Right atrium auricular region (tissue), 2 donors: ENCODE measurements at places on chromosomes 1 and 21.

DNA sequence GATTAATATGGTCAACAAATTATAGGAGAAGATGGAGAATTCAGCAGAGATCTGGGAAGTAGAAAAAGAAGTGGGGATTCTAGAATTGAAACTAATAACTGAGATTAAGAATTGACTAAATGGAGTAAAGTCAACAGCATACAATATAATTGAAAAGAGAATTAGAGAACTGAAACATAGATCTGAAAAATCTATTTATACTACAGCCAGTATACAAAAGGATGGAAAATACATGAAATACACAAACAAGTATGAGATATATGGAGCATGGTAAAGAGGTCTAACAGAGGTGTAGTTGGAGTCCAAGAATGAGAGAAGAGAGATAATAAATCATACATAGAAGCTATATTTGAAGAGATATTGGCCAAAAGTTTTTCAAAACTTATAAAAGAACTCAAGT lies 235.2 kb downstream of the FGGY start:
- DNase-seq, result no peak

DNA sequence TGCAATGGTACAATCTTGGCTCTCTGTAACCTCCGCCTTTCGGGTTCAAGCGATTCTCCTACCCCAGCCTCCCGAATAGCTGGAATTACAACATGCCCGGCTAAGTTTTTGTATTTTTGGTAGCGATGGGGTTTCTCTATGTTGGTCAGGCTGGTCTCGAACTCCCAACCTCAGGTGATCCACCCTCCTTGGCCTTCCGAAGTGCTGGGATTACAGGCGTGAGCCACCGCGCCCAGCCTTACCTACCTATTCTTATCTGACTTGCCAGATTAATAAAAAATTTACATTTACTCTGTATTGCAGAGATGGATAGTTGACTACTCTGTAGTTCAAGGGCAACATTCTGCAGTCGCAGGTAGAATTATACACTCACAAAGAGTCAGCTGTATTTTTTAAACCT lies 359.6 kb downstream of the KCTD3 start:
- no peak for DNase-seq

- DNase-seq, result no peak
These were observed 146.0 kb downstream of the MIS18A start for GRCh38 chr21:32132881-32133280.

GRCh38 chr1:175604039-175604941 lies 139.1 kb downstream of the TNR start:
- no peak for DNase-seq

GRCh38 chr1:7120863-7121621 lies 335.8 kb downstream of the CAMTA1 start:
- DNase-seq, result no peak
